ENCODE measurements at places on chromosomes 13 and 19.
A peak's percentile ranks its signal among the peaks of the same experiment; 100 is the strongest.

- no peak for DNase-seq
These were observed 10.4 kb downstream of the S1PR2 start for GRCh38 chr19:10220695-10221094.

GRCh38 chr19:42412227-42412626 lies 15.0 kb downstream of the LIPE start:
- DNase-seq, result no peak

DNA sequence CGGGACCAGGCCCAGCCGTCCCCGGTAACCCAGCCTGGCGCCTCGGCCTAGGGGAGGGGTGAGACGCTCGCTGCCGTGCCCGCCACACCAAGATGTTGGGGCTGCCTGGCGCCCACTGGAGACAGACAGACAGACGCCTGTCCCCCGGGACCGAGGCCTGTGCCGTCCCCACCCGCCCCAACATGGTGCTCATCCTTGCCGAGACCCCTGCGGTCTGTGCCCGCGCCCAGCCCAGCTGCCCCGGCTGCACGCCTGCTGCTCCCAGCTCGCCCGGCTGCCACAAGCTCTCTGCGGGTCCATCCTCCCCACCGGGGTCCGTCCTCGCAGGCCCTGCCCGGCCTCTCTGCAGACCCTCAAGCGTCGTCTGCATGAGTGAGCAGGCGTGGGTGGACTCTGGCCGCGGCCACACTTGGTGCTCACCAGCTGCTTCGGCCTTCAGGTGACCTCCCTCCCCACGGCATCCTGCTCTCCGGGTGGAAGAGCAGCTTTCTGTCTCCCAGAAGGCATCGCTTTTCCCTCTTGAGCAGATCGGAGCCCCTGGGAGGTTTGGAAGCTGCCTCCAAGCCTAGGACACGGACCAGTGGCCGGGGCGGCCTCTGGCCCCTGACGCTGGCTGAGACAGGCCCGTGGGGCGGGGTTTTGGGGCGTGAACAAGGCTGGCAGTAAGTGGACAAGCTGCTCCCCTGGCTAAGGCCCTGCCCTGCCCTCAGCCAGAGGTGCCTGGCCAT lies 6.7 kb upstream of the TMPRSS9 start:
- no peak for DNase-seq

GRCh38 chr19:45391346-45391745 lies 13.5 kb downstream of the PPP1R13L start:
- peak; percentile 58 for DNase-seq

- DNase-seq, result no peak
These were observed 891 bp upstream of the TNNI3 start for GRCh38 chr19:55158423-55158822.
